ENCODE measurements at places on chromosomes 7 and 10. TPM values are rescaled to one million over a fixed set of nuclear protein-coding genes. Genes with fewer than 3 reads are reported as not detected.

Gene MLXIPL
- 0.23 TPM for polyA plus RNA-seq

DNA sequence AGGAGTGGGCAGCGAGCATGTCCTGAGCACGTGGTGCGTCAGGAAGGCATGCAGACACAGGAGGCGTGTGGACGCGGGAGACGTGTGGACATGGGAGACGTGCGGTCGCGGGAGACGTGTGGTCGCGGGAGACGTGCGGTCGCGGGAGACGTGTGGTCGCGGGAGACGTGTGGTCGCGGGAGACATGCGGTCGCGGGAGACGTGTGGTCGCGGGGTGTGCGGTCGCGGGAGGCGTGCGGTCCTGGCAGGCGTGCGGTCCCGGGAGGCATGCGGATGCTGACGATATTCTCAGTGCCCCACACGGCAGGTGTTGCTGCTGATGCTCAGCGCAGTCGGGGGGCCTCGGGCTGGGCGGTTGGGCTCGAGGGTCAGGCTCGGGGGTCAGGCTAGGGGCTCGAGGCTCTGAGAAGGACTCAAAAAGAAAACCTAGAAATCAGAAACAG, 94.2 kb downstream of the NKX6-2 start:
- H3K4me1 ChIP-seq: no peaks in the 10 kb centered on the region
- no peak for DNase-seq
- H3K4me3 ChIP-seq: no peak overlapping the region
- no peaks in the 10 kb centered on the region for H3K27me3 ChIP-seq
- peaks cover 15% of the 10 kb centered on the region for H3K36me3 ChIP-seq
- H3K27ac ChIP-seq: no peak overlapping the region

Gene CALML3
- polyA plus RNA-seq: not detected

Gene HYAL4
- not detected for polyA plus RNA-seq

Gene GFRA1
- not detected for polyA plus RNA-seq

GRCh38 chr7:930975-931758, 23.3 kb downstream of the ADAP1 start:
- DNase-seq: peak; percentile 80
- H3K4me1 ChIP-seq: peaks cover 72% of the 10 kb centered on the region
- peak overlapping the region; percentile 98 for H3K27ac ChIP-seq
- peaks cover 35% of the 10 kb centered on the region for H3K36me3 ChIP-seq

Gene OR6B1
- polyA plus RNA-seq: not detected

Gene GRID1
- not detected for polyA plus RNA-seq

DNA sequence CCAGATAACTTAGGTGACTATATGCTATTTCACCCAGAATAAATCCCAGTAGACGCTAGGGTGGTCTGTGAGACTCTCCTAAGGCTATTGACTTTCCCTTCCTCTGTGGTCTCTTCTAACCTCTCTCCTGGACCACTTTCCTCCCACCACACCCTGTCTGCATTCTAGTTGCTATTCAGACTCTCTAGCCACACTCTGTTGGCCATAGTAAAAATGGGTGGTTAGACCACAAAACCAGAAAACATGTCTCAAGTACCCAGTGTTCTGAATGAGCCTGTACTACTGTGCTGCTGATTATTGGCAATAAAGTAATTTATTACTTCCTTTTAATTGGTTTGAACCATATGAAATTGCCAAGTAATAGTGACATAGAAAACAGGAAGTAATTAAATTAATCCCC, 240.8 kb downstream of the KIF20B start:
- H3K27ac ChIP-seq: no peak overlapping the region
- no peak for DNase-seq
- H3K27me3 ChIP-seq: no peaks in the 10 kb centered on the region
- H3K36me3 ChIP-seq: no peaks in the 10 kb centered on the region
- no peaks in the 10 kb centered on the region for H3K4me1 ChIP-seq

Gene LCOR
- 11.8 TPM for polyA plus RNA-seq

Gene ZNF467
- 52.8 TPM for polyA plus RNA-seq

- no peaks in the 10 kb centered on the region for H3K4me1 ChIP-seq
- H3K36me3 ChIP-seq: no peaks in the 10 kb centered on the region
- H3K27ac ChIP-seq: no peak overlapping the region
- no peak overlapping the region for H3K4me3 ChIP-seq
Observed at GRCh38 chr10:31072451-31072850, 40.8 kb upstream of the ZNF438 start.

Gene CREM
- polyA plus RNA-seq: 11.4 TPM

Gene ERVW-1
- not detected for polyA plus RNA-seq

DNA sequence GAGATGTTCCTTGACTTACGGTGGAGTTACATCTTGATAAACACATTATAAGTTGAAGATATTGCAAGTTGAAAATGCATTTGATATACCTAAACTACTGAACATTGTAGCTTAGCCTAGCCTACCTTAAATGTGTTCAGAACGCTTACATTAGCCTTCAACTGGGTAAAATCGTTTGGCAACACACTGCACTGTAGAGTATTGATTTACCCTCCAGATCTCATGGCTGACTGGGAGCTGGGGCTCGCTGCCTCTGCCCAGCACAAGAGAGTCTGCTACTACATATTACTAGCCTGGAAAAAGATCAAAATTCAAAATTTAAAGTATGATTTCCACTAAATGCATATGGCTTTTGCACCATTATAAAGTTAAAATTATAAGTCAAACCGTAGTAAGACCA, 7.5 kb upstream of the AGR3 start:
- no peak overlapping the region for H3K27ac ChIP-seq
- no peaks in the 10 kb centered on the region for H3K27me3 ChIP-seq
- no peaks in the 10 kb centered on the region for H3K36me3 ChIP-seq
- no peak overlapping the region for H3K4me3 ChIP-seq
- DNase-seq: no peak

- no peaks in the 10 kb centered on the region for H3K27me3 ChIP-seq
- no peak for DNase-seq
- no peak overlapping the region for H3K27ac ChIP-seq
- H3K36me3 ChIP-seq: no peaks in the 10 kb centered on the region
- no peak overlapping the region for H3K4me3 ChIP-seq
Observed at GRCh38 chr10:62079885-62080559, 178.5 kb downstream of the ARID5B start.

DNA sequence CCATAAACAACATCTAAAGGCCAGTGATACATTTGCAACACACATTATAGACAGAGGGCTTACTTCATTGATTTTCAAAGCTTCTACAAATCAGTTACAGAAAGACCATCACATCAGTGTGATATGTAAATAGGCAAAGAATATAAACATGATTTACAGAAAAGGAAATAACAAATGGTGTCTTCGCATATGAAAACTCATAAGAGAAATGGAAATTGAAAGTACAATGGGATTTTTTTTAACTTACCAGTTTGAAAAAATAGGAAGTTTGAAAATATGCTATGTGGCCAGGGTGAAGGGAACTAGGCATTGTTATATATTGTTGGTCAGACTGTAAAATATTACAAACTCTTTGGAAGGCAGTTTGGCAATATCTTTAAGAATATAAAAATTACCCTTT, 27.3 kb downstream of the SEC23IP start:
- H3K4me3 ChIP-seq: no peak overlapping the region
- no peaks in the 10 kb centered on the region for H3K27me3 ChIP-seq
- H3K36me3 ChIP-seq: peaks cover 96% of the 10 kb centered on the region
- DNase-seq: peak; percentile 7
- H3K4me1 ChIP-seq: peaks cover 5% of the 10 kb centered on the region
- H3K27ac ChIP-seq: no peak overlapping the region

GRCh38 chr10:73094986-73095480, 1.6 kb downstream of the P4HA1 start:
- peak overlapping the region; percentile 92 for H3K27ac ChIP-seq
- H3K27me3 ChIP-seq: no peaks in the 10 kb centered on the region
- no peak for DNase-seq
- H3K4me3 ChIP-seq: peak overlapping the region; percentile 58
- H3K36me3 ChIP-seq: peaks cover 2% of the 10 kb centered on the region
- peaks cover 16% of the 10 kb centered on the region for H3K4me1 ChIP-seq

- no peak within 1 kb of the TSS for H3K27ac ChIP-seq
- H3K4me1 ChIP-seq: no peaks in the 10 kb centered on the region
- H3K27me3 ChIP-seq: no peaks in the 10 kb centered on the region
- DNase-seq: no peak
- H3K36me3 ChIP-seq: no peaks in the 10 kb centered on the region
- H3K4me3 ChIP-seq: no peak within 1 kb of the TSS
Observed at GRCh38 chr10:132065491-132066105, at the start of gene JAKMIP3. Gene JAKMIP3 (plus strand): TSS chr10:132065946. CDS start chr10:132104809, 38,863 bp downstream.

Gene BUD31
- polyA plus RNA-seq: 256 TPM

Gene CASP7
- polyA plus RNA-seq: 16.0 TPM

GRCh38 chr7:141920281-141920680, 4.1 kb downstream of the OR9A4 start:
- no peak for DNase-seq
- H3K27ac ChIP-seq: no peak overlapping the region
- no peaks in the 10 kb centered on the region for H3K36me3 ChIP-seq
- H3K4me1 ChIP-seq: peaks cover 7% of the 10 kb centered on the region

Gene HOXA5
- polyA plus RNA-seq: 0.85 TPM

Gene SFTPA1
- polyA plus RNA-seq: not detected

Gene GCK
- polyA plus RNA-seq: not detected

Gene NT5C3A
- polyA plus RNA-seq: 37.7 TPM

Gene SIRT1
- 4.4 TPM for polyA plus RNA-seq

DNA sequence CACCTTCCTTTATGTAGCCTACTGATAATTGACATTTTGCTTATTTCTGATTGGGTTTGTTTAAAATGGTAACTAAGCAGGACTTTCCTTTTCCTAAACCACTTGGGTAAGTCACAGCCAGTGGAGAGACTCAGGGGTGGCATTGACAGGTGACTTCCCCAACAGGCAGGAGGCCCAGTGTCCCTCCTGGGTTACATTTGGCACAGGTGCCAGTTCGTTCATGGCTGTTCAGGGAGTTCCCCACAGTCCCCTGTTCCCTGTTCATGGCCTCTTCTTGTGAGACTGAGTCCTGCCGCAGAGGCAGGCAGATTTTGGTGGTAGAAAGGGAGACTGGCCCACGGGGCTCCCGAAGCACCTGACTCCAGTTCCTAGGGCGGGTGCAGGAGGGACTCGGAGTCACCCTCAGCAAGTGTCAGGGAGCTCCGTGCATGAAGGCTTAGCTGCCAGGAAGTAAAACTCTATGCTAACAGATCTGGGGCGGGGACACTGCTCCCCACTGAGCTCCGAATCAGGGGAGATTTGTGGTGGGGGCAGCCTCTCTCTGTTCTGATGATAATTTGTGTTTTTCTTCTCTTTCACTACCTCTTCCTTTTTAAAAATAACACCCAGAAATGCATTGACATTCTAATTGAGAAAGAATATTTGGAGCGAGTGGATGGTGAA, 84.1 kb downstream of the EZH2 start:
- no peaks in the 10 kb centered on the region for H3K27me3 ChIP-seq
- DNase-seq: no peak
- no peaks in the 10 kb centered on the region for H3K4me1 ChIP-seq
- H3K27ac ChIP-seq: no peak overlapping the region

Gene PLCE1
- polyA plus RNA-seq: 0.02 TPM

Gene RSPH10B2
- not detected for polyA plus RNA-seq

DNA sequence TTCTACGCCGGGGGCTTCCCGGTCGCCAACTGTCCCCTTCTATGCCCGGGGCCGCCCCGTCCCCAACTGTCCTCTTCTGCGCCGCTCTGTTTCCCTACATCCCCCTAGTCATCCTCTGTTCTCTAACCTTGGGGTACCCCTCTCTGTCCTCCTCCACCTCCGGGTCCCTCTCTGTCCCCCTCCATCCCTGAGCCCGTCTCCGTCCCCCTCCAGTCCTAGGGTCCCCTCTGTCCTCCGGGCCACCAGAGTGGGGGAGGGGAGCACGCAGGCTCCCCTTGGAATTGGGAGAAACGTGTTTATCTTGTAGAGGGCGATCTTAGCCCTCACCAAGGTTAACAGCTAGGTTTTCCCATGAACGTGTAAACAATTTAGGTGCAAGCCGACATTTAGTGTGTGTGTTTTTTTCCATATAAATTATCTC, 852 bp upstream of the KLF6 start:
- DNase-seq: no peak
- peak overlapping the region; percentile 89 for H3K27ac ChIP-seq
- H3K27me3 ChIP-seq: no peaks in the 10 kb centered on the region
- peak overlapping the region; percentile 69 for H3K4me3 ChIP-seq
- H3K4me1 ChIP-seq: peaks cover 22% of the 10 kb centered on the region
- H3K36me3 ChIP-seq: peaks cover 16% of the 10 kb centered on the region

Gene SLC26A5
- polyA plus RNA-seq: not detected

GRCh38 chr7:83970081-83970480, 224.5 kb downstream of the SEMA3A start:
- H3K4me3 ChIP-seq: no peak overlapping the region
- no peaks in the 10 kb centered on the region for H3K27me3 ChIP-seq
- H3K27ac ChIP-seq: no peak overlapping the region
- no peak for DNase-seq
- H3K36me3 ChIP-seq: no peaks in the 10 kb centered on the region
